Osteoblast (primary cell): ENCODE measurements at places on chromosomes 2 and 18. TPM values are rescaled to one million over a fixed set of nuclear protein-coding genes. Genes with fewer than 3 reads are reported as not detected.
A peak's percentile ranks its signal among the peaks of the same experiment; 100 is the strongest.

SLC14A1 gene
- total RNA-seq, result 128 and 136 TPM in 2 replicates

CABLES1 gene
- total RNA-seq, result 13.0 and 16.8 TPM in 2 replicates

ICOS gene
- total RNA-seq, result not detected in 2 replicates

TACR1 gene
- under 0.01 and 0.29 TPM in 2 replicates for total RNA-seq

TUBB8B gene
- not detected in 2 replicates for total RNA-seq

PLGLB1 gene
- 1.8 and 2.9 TPM in 2 replicates for total RNA-seq

CSRNP3 gene
- total RNA-seq, result 1.4 and 2.7 TPM in 2 replicates

LRRTM1 gene
- 0.29 TPM in 1 of 2 replicates, not detected in the other for total RNA-seq

LHCGR gene
- total RNA-seq, result not detected in 2 replicates

DES gene
- total RNA-seq, result 0.72 and 1.2 TPM in 2 replicates

UGT1A8 gene
- not detected in 2 replicates for total RNA-seq

ATOH8 gene
- 18.6 and 35.1 TPM in 2 replicates for total RNA-seq

FAM124B gene
- not detected in 2 replicates for total RNA-seq

GRCh38 chr2:10635430-10635829 lies 54.3 kb downstream of the NOL10 start:
- no peak for DNase-seq

DNA sequence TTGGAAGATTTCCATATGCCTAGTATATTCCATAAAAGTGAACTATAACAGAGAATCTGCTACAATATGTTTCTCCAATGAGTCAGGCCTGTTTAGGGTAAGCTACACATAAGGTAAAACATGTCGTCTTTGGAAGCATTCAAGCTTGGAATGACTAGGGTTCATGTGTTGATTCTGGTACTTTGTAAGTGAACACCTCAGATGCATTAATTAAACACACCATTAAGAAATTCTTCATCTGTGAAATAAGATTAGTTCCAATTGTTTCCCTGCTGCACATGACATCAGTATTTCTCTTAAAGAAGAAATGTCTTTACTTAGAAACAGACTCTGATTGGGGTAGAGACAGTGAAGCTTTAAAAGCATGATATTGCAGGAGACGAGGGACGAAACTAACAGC lies 461.1 kb upstream of the NXPH2 start:
- DNase-seq, result no peak

- no peak for DNase-seq
These were observed 175.0 kb downstream of the SETBP1 start for GRCh38 chr18:44855681-44856080.

DNA sequence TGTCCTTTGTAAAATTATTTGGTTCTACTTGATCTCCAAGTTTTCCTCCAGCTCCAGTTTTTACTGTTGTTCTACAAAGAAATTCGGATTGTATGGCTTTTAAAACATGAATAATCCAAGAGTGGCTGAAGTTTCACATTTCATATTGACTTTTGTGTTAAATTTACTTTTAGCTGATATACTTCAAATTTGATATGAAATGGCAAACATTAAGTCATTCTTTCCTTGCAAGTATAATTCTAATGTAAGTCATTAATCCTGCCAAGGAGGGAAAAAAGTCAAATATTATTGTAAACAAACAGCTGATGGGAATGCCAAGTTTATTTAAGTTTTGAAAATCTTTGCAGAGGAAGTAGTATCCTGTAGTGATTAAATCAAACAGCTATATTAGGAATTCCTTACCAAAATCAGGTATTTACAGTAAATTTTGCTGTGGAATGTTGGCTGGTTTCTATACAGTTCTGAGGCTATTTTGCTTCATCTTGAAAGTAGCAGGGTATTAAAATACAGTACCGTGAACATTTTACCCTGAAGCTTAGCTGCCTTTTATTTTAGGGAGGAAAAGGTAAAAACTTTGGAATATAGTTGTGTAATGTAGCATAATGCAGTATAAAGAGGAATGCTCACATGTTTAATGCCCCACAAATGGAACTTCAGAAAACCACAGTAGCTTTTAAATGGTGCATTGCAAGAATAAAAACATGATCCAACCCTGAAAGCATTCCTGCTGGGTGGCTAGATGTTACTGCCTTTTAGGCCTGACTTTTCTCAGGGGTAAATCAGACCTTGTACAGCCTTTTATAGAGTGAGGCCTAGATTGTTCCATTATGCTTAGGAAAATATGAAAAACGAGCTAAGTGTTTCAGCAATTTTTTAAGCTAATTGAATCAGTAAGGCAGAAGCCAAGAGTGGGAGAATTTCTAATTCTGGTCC lies 62.7 kb upstream of the NT5C1B start:
- no peak for DNase-seq

DNA sequence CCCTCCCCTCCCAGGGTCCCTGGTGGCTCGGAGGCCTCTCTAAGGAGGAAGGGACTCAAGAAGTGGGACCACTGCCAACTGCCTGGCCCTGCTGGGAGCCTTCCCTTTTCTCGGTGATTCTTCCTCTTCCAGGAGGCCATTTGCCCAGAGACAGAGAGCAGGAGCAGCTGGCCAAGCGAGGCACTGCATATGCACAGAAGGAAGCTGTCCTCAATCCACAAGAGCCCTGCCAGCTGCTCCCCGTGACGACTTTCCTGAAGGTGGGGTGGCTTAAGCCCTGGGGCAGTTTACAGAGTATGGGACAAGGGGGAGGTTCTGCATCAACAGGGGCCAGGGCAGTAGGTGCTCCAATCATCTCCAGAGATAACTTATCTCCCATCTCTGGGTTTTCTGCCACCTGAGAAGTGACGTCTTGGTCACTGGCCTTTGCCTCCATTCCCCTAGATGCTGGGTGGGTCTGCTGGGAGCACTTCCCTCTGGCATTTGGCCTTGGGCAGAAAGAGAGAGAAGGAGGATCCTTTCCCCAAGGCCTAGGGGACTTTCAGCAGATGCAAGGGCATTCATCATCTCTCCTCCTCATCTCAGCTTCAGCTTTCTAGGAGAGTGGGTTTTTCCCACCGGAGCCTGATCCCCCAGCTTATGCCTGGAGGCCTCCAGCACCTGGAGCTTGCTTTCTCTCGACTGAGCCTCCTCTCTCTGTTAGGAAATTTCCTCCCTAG lies 28.5 kb downstream of the CIB4 start:
- DNase-seq, result no peak

- no peak for DNase-seq
These were observed 110.3 kb downstream of the SMAD7 start for GRCh38 chr18:48840491-48840877.

DNA sequence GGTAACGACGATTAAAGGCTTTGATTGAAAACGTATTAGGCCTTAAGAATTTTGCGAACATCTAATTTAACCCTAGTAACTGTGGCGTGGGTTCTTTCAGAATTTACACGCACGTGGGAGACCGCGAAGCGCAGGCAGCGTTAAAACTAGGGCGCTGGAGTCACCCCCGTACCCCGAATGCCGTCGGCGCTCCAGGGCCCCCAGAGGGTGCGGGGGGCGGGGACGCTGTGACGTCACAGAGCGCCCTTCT lies 673 bp upstream of the SMCHD1 start:
- no peak for DNase-seq

- no peak for DNase-seq
These were observed 27.6 kb downstream of the TTR start for GRCh38 chr18:31619291-31619690.

GRCh38 chr2:127361929-127362885 lies 25.6 kb downstream of the MAP3K2 start:
- DNase-seq, result no peak

DNA sequence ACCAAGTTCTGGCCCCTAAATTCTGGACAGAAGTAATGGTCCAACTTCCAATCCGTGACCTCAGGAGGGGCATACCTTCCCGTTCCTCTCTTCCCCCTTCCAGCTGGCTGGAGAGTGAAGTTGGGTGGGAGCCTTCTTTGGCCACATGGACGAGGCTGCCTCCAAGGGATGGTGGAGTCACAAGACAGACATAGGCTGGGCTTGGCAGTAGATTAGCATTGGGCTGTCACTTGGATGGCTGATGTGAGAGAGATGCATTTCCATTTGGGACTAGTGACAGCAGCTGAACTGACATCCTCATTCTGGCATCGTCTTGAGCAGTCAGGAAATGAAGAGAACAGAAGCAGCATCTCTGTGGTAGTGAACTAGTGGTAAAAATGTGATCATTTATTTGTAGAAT lies 12.6 kb downstream of the NT5DC4 start:
- no peak for DNase-seq

- DNase-seq, result no peak
These were observed 62.8 kb downstream of the GRB14 start for GRCh38 chr2:164558450-164558849.

DNA sequence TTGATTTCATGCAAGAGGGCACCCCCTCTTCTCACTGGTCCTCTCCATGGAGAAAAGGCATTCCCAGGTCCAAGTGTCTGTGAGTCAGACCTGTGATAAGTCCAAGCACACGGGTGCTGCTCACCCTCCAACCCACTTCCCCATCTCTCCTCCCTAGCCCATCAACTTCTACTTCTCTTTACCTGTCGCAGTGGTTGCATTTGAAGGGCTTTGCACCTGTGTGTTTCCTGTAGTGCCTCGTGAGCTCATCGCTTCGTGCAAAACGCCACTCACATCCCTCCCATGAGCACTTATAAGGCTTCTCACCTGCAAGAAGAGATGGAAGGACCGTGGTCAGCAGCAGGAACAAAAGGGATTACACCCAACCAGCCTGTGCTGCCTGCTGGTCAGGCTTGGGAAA lies 77.5 kb downstream of the KLF7 start:
- no peak for DNase-seq

DNA sequence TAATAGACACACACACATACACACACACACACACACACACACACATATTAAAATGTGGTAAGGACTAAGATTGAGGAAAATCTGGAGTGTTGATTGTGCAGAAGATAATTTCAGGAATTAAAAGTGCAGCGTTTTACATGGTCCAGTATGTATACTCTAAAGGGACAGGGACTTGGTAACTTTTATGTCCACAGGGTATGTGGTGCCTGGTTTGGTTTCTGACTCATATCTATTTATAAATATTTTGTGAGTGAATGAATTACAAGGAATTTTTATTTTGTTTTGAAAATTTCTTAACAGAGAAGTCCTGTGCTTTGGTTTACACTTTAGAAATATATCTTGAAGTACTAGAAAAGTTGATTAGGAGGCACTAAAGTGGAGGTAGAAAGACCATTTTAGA lies 287.7 kb upstream of the NXPH2 start:
- DNase-seq, result no peak

DNA sequence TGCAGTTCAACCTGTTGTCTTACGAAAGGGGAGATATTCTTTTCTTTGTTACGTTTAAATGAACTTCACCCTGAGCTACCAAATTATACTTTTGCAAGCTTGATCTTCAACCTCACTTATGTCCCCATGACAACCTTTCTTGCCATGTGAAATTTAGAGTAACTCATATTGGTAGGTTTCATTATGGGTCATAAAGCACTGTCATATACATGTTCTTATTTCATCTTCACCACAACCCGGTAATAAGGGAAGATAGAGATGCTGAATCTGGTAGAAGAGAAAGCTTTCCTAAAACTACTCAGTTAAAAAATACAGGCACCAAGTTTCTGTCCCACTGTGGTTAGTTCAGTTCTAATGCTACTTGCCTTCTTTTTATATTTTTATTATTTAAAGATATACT lies 208.5 kb upstream of the NRP2 start:
- DNase-seq, result no peak

- DNase-seq, result peak; percentile 50
These were observed 40.8 kb downstream of the PDIA6 start for GRCh38 chr2:10771786-10772185.

DNA sequence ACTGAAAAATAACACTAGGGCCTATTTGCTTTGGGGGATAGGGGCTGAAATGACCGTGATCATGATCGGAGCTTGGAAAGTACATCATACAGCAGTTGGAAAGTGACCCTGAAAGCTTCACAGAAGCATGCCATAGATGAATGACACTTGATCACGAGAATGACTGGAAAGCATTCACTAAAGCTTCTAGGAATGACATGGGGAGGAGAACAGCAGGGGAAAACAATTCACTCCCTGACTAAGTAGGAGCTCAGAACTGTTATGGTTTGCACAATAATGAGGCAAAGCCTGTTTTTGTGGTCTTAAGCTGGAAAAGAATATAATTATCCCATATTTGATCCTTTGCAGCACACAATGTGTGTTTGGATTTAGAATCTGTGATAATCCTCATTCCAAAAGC lies 237.5 kb downstream of the NOL4 start:
- DNase-seq, result no peak

- no peak for DNase-seq
These were observed 68.9 kb upstream of the BOD1L2 start for GRCh38 chr18:57077786-57078552.

DNA sequence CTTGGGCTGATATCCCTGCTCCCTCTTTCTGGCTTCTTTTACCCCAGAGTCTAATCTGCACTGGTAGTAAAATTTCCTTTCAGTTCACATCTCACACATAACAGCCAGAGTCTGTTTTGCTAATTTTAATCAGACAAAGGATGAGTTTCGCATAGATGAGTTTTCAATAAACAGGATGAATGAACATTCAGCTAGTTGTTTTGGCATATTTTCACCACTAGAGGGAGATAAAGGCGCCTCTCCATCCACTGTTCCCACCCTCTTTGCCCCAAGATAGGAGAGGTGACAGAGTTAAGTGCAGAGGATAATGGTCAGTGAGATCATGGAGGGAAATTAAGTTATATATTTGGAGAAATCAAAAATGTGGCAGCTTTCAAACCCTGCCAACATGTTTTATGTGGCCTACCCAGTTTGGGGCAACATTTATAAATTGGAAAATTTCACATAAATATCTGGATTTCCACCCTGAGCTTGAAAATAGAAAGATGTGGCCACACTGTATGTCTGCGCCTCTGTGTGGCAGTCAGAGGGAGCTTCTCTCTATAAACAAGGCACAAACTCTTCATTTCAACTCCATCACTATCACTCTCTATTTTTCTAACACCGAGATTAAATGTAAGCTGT lies 48.5 kb upstream of the DTNA start:
- peak; percentile 42 for DNase-seq
